NCI-H1105 (cell line): ENCODE measurements at places on chromosomes 7 and 10.

- DNase-seq: no peak
These were observed 97.7 kb downstream of the TMEM130 start for GRCh38 chr7:98771941-98772603.

DNA sequence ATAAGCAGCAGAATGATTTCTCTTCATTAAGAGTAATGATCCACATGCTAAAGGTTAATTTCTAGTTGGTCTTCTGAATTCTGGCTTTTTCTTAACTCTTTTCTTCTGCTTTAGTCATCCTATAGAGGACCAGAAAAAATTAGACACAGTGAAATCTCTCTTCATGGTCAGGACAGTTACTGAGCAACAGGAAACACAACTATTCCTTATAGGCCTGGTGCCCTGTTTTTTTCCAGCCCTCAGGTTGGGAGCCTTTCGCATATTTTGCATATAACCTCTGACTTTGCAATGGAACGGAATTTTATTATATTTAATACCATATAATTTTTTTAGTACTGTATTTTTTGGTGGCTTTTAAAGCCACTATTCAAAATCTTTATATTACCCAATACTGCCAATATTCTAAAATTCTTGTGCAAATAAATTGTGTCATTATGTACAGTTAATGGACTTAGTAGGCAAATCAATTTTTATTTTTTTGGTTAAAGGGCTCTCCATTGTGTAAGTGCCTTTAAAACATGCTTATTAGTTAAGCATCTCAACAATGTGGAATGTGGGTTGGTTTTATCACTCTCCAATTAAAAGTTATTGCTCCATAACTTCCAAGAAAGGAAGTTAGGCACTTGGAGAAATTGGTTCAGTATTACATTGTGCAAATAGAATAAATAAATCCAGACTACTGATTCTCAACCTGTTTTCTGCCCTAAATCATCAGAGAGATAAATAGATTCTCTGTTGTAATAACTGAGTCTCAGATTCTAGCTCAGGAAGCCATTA lies 22.5 kb downstream of the ARL4A start:
- no peak for DNase-seq

- DNase-seq: no peak
These were observed 645 bp upstream of the COPG2 start for GRCh38 chr7:130669085-130669700.

GRCh38 chr7:87027900-87028299 lies 31.6 kb downstream of the ELAPOR2 start:
- DNase-seq: no peak

DNA sequence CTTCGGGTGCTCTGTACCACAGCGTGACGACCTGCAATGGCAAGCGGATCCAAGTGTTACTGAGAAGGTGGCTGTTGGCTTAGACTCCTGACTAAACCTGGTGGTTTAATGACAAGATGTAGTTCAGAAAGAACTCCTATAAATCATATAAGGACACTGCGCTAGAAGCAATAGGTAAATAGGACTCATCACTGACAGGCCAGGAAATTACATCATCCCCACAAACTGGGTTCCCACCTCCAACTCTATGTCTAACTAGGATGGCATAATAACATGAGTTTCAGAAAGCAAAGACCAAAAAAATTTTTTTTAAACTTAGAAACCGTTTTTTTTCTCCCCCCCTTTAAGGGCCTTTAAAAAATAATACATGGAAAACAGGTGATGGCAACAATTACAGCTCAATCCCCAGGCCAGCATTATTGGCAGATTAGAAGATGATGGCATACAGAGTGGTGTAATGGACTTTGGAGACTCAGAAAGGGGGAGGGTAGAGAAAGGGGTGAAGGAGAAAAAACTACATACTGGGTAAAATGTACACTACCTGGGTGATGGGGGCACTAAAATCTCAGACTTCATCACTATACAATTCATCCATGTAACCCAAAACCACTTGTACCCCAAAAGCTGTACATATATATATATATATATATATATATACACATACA lies 81.4 kb upstream of the FAM133B start:
- no peak for DNase-seq

DNA sequence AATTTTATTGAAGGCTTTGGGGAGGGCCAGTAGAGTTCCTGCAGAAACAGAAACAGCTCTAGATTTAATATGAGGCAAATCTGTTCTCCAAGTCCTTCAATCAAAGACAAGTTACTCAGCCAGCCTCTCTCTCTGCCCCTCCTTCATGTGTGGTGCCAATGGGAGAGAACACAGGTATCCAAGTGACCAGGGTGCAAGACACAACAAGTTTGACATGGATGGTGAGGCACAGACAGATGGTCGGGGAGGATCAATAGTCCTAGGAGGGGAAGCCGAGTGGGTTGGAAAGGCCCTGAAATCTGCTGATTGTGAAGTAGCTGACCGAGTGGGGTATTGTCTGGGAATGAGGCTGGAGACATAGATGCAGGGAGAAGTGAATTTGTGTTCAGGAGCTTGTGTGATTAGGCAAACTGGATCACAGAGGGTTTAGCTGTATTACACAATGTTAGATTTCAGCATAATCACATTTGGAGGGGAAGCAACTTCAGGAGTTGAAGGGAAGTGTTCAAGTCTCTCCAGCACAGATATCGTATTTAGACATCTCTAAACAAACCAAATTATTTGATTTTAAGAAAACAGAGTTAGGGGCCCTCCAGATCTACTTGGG lies 1.5 kb downstream of the GIMAP1 start:
- DNase-seq: no peak

DNA sequence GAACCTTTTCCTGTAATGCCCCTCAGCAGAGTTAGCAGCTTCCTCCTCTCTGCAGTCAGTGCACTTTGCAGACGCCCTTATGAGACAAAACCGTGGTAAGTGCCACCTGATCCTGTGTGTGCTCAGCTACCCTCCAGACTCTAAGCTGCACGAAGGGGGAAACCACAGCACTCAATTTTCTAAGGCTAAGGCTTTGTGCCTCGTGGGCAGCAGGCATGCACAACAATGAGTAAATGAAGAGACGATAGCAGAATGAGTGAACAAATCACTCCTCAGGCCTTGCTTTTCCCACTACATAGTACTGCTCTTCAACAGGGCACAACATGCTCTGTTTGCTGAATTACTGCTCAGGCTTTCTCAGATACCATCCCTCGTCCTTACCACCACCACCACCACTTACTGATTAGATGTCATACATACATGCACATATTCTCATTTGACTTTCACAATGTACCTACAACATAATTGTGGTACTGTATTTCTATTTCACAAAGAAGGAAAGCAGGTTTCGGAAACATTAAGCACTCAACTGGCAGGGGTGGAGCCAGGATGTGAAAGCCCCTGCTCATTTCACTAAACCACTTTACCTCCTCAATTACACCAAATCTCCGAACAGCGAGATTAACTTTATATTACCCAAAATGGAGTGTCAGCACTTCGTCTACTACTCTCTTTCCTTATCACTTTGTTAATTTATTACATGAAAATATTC lies 85.4 kb downstream of the ICA1 start:
- no peak for DNase-seq

- no peak for DNase-seq
These were observed 52.9 kb downstream of the VIPR2 start for GRCh38 chr7:159091480-159092475.

DNA sequence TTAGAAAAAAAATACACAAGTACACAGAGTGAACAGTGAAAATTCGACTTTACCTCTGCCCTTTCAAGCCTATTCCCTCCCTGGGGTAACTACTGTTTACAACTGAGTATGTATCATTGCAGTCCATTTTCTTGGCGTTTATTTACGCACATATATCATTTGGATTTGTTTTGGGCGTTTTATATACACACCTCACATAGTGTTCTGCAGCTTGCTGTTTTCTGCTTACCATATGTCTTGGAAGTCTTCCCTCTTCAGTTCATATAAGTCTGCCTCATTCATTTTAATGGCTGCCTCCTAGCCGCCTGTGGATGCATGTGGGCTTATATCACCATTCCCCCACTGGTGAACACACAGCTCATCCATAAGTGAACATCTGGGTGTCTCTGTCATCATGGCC lies 41.6 kb upstream of the COL13A1 start:
- DNase-seq: no peak

DNA sequence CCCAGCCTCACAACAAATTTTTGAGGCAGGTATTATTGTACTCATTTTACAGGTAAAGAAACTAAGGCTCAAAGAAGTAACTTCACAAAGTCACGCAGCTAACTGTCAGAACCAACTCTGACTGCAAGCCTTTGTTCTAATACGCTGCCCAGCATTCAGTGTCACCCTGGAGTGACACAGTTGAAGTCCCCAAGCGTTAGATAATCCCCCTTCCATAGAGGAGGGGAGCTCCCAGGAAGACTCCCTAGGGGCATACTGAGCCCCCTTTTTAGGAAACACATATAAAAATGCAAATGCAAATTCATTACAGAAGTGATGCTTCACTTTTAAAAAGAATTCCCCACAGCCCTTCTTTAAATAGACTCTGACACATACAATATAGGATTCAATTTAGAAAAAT lies 101.0 kb upstream of the MACROH2A2 start:
- DNase-seq: no peak

DNA sequence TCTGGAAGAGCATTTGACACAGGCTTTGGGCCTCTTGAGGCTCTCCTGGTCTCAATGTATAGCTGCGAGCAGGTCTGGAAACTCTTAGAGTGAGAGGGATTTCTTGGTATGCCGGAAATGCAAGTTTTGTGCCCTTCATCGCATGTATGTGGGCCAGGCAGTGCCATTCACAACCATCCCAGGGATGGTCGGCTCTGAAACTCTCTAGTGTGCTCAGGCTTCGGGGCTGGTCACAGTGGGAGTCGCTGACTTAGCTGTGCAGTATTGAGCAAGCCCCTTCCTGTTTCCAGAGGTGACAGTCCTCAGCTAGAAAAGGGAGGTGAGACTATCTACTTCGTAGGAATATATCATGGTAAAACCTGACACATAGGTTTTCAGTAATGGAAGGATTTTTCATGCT lies 2.0 kb upstream of the AOAH start:
- DNase-seq: no peak

DNA sequence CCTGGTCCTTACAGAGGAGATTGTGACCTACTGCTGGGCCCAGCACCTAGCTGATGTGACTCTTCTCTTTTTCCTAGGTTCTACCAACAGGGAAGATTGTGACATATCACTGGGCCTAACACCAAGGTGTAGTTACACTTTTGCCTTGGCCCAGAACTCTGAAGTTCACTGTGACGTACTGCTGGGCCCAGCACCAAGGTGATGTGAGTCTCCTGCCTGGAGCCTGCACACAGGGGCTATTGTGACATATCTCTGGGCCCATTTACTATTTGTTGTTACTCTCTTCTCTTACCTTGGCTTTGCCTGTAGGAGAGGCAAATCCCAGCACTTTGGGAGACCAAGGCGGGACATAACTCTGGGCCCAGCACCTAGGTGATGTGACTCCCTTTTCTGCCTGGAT lies 23.1 kb upstream of the ZNF107 start:
- DNase-seq: no peak

DNA sequence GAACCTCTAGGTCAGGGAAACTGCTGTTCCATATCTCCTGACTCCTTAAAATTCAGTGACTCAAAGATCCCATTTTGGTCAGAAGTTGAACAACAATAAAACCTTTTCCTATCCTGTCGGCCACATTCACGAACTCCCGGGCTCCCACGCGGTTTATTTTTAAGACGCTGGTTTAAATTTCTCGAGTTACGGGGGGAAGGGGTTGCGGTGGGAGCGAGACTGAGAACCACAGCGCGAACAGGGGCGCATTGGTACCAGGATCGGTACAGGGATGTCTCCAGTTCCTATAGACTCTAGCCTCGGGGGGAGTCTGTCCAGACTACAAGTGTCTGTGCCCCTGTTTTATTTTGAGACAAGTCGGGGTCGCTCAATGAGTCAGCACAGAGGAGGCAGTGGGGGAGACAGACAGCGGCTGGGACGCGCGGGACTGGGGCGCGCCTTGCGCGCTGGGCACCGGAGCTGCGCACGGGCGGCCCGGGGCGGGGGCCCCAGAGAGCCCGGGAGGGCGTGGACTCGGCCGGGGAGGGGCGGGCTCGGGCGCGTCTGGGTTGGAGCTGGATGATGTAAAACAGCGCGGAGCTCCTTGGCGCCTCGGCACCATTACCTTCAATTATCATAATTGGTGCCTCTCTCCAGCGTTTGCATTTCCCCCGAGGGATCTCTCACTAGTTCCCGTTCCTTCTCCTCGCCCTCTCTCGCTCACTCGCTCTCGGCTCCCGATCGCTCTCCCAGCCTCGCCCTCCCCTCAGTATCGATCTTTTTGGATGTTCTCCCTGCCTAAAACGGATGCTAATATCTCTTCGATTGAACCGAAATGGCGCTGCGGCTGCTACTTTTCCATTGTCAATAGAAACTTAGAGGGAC lies 8.7 kb upstream of the BAMBI start:
- DNase-seq: no peak

- no peak for DNase-seq
These were observed 472.1 kb upstream of the FOXK1 start for GRCh38 chr7:4209966-4210365.

DNA sequence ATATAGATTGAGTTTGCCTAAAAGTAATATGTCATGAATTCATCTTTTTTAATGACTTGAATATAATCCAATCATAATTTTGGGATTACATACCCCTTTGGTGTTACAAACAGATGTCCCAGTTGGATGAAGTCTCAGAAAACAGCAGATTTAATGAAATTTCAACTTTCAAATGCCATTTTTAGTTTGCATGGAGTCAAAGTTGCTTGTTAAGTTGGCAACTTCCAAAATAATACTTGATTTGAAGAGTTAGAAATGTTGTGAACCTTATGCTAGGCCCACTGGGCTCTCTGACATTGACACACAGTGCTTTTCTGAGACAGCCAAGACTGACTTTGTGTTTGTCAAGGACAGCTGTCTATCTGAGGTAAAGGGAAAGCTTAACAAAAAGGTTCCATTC lies 248.1 kb downstream of the KIF20B start:
- DNase-seq: no peak

GRCh38 chr10:87740254-87740655 lies 77.8 kb downstream of the ATAD1 start:
- no peak for DNase-seq

GRCh38 chr10:73217628-73218027 lies 29.4 kb downstream of the DNAJC9 start:
- DNase-seq: no peak

GRCh38 chr10:4545062-4545461 lies 280.9 kb upstream of the AKR1E2 start:
- no peak for DNase-seq

DNA sequence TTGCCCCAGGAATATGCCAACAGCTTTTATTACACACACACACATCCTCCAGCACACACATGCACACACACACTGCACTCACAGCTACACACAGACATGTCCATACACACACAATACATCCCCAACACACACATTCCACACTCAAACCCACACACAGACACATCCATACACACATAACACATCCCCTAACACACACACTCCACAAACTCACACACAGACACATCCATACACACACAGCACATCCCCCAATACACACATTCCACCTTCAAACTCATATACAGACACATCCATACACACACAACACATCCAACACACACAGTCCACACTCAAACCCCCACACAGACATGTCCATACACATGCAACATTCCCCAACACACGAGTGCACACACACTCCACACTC lies 19.1 kb downstream of the SH3PXD2A start:
- DNase-seq: no peak
